ENCODE measurements at places on chromosomes 7 and 10. TPM values are rescaled to one million over a fixed set of nuclear protein-coding genes. Genes with fewer than 3 reads are reported as not detected.

- DNase-seq, result no peak
Observed at GRCh38 chr10:62972103-62972502, 155.9 kb upstream of the EGR2 start.

- no peak for DNase-seq
Observed at GRCh38 chr7:54330216-54330800, 211.9 kb upstream of the VSTM2A start.

DNA sequence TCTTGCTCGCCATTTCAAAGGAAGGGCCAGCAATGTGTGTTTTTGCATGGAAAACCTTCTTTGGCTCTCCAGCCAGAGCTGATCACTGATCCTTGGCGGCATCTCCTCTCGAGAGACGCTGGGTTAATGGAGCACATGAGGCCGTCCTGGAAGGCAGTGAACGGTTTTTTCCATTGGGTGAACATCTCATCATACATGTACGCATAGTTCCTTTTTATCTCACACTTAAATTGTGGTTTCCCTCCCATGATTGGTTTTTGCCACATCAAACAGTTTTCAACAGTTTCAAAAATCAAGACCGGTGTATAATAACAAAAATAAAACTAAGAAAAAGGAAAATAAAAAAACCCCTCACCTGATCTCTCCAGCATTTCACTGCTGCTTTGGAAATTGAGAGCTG, 276.4 kb downstream of the TCF7L2 start:
- DNase-seq, result no peak

- no peak for DNase-seq
Observed at GRCh38 chr7:141374425-141374824, 176.8 kb upstream of the AGK start.

DNA sequence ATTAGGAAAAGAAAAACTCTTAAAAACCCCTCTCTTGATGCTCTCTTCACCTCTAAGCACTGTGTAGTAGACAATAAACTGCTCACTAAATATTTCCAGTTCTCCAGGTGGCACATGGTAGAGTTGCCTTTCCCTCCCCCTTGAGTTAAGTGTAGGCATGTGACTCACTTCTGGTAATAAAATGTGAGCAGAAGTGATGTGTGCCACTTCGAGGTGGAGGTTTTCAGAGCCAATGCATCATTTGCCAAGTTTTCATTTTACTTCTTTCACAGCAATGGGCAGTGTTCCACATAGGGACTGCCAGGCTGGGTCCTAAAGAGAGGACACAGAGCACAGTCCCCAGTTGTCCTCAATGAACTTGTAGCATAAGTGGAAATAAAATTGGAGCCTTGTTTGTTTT, 131.6 kb upstream of the NPY start:
- no peak for DNase-seq

GRCh38 chr10:97412891-97413304, 11.8 kb upstream of the RRP12 start:
- DNase-seq, result peak; percentile 77

DNA sequence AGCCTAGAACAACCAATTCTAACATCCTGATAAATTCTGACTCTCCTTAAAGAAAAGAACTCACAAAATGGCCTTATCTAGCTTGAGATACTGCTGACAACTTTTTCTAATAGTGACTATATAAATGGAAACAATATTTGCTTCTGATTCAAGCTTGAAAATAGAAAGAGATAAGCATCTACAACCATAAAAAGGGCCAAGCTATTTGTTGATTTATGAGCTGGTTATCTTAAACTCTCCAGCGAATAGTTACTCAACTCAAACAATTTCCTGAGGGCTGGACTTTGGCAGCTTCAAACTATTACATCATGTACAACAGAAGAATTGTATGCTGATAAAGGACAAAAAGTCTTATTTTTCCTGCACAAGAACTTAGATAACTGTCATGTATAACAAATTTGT, 4.6 kb downstream of the USP54 start:
- no peak for DNase-seq

DNA sequence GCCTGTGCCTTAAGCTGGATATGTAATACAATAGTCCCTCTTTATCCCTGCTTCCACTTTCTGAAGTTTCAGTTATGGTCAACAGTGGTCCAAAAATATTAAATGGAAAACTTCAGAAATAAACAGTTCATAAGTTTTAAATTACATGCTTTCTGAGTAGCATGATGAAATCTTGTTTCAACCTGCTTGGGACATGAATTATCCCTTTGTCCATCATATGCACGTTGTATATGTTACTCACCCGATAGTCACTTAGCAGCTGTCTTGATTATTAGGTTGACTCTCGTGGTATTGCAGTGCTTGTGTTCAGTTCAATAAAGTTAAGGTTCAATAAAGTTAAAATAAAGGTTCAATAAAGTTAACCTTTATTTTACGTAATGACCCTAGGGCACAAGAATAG, 25.5 kb downstream of the C1GALT1 start:
- DNase-seq, result no peak

GRCh38 chr7:143300959-143301935, 13.1 kb downstream of the CASP2 start:
- no peak for DNase-seq

GRCh38 chr10:74930965-74931364, 104.6 kb downstream of the KAT6B start:
- no peak for DNase-seq

DNA sequence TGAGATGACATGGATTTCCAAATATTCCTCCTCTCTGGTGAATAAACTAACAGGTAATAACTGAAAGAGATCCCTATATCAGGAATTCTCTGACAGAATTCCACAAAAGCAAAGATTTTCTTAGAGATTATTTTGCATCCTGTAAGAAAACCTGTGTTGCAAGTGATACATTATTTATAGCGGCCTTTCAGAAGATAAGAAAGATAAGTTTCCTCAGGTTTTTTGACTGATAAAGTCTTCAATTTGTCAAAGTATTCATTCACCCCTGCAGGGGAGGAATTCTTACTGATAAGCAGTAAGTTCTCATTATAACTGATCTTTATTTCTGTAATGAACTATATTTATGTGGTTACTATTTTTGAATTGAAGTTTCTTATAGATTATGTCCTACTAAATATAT, 554.0 kb downstream of the ARL4A start:
- DNase-seq, result no peak

DNA sequence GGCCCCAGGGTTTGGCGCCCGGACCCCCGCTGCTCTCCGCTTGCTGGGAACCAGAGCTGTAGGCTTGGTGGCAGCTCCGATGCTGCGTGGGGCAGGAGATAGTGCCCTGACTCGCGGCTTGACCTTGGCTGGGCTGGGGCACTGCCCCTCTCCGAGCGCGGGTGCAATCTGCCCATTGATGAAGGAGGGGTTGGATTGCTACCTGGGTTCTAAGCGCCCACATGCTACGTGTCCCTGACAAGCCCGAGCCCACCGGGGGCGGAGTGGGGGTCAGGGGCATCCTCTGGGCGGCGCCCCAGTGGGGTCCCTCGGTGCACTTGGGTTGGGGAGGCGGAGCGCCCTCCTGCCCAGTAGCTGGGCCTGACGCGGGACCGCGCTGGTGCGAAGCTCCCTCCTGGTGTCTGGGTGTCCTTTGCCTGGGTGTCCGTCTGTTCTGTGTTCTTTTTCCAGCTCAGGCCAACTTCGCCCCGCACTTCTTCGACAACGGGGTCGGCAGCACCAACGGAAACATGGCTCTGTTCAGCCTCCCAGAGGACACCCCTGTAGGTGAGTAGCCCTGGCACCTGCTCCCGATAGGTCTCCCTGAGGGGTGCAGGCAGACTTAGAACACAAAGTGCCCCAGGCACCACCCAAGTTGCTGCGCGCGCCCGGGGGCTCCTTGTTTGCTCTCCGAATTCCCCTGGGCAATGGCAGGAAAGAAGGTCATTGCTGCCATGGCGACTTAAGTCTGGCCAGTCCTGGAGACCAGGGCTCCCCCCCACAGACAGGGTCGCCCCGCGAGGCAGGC, 900 bp downstream of the CDHR1 start:
- no peak for DNase-seq

DNA sequence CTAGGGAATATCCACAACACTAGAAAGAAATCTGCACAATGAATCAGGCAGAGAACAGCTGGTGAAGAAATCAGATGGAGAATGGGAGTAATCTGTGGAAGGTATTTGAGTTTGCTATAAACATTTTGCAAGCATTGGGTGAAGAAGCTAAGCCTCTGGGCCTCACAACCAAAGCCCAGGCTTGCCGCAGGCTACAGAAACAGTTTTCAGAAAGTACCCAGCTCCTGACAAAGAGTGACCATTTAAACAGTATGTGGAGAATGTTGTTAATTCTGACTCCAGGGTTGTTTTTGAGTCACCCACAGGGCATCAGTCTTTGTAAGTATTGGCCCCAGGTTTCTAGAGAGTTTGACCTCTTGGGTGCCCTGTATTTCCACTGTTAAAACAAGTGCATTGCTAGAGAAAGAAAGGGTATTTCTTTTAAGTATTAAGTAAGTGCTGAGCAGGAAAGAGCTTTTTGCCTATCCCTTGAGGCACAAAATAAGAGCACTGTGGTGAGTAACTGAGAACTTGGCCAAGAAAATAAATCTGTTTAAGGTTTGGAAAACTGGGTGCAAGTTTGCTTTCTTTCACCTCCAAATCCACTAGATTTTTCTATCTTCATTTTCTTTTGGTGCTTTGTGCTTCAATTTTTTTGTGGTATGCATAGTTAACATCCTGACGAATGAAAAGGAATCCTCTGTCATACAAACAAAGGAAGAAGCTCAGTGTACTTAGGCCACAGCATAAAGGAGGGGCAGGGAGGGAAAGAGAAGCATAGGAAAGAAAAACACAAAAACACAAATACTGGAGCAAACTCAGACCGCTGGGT, 691.8 kb downstream of the SUGCT start:
- no peak for DNase-seq

DNA sequence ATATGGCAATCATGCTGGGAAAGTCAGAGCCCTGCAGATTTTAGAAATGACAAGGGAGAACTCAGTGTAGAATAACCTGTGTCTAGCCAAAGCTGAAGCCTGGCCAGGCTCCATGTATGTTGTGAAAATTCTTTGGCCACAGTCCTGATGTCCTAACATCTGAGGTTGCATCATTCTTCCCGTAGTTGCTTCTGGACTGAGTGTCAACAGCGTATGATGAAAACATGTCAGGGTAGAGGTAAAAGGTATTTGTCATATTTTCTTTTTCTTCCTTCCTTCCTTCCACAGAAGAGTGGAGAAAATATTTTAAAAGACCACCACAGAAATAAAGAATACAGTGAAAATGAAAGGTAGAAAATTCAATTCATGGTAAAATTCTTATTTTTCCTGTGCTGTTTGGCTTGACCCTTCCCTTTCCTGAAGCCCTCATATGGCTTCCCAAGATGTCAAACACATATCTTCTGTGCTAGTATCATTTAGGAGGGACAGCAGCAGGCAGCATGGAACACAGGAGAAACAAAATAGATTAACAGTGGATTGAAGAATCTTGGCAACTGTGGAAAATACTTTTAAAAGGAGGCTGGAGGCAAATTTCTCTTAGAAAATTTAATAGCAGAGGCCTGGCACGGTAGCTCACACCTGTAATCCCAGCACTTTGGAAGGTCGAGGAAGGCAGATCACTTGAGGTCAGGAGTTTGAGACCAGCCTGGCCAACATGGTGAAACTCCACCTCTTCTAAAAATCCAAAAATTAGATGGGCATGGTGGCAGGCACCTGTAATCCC, 18.9 kb upstream of the NRBF2 start:
- DNase-seq, result peak; percentile 70

DNA sequence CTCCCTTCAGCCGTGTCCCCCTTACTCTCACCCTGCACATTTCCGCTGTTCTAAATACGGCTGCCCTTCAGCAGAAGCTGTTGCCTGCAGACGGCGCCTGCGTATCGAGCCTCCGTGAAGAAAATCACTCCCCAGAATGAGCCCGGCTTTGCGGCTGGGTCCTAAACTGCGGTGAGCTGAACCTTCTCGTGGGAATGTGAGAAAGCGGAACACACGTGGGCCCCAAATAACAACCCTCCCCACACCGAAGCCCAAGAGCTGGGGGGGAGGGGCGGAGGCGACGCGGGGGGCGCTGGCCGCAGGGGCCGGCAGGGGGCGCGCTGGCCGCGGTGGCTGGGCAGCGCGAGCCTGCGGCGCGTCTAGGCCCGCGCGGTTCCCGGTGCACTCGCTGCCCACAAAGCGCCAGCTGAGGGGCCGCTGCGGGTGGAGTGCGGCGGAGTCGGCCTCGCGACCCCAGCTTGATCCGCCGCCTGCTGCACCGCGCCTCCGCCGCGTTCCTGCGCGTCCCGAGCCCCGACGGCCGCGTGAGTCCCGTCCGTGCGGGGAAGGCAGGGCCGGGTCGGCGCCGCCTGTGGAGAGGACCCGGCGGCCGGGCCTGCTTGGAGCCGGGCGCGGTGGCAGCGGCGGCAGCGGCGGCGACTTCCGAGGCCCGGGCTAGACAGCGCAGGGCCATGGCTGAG, at the start of gene ZNF398:
ZNF398 (plus strand) TSS at position 382 of the 680 bp plus-strand sequence; CDS start at position 672, 290 bp downstream.
- peak; percentile 75 for DNase-seq

- peak; percentile 55 for DNase-seq
Observed at GRCh38 chr7:47720141-47720906, 138.4 kb upstream of the TNS3 start.

DNA sequence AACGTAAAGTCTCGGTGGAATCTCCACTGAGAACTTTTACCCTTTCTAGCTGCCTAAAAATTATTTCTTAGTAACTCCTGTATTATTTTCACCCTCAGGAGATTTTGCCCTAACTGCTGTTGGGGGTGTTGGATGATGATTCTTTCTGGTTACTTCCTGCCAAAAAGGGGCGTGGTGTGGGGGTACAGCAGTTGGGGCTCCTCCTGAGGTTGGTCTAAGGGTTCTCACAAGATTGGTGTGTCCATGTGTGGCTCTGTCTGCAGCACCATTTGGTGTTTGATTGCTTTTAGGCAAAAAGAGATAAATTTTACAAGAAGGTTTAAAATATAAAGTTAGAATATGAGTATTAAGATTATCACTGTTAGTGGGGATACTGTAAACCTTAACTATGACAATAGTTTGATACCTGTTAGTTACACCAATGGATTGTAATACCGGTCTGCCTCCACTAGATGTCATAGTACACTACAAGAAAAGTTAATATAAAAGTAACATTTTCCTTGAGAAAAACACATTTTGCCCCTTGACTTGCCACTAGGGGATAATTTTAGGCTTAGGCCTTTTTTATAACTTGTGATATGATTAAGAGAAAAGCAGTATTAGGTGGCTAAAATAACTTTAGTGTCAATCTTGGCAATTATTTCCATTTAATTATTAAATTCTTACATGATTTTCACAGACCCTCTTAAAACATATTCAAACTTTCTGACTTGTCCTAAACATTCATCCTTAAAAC, 928.7 kb downstream of the IPMK start:
- DNase-seq, result no peak

DNA sequence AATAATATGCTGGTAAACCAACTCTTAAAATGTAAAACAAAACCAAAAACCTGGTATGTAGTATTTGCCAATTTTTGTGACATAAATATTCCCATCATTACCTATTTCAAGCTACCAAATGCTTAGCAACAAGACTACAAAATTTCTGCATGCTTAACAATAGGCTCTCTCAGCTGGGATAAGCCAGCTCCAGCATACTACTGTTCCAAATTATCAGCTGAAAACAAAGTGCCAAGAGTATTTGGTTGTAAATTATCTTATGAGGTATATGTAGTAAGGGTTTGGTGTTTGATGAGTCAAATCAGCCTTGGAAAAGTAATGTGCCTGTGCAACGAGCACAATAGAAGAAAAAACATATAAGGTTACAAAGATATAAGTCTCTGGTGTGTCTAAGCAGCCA, 263.2 kb downstream of the HGF start:
- DNase-seq, result no peak

STEAP2 gene
- 47.1 TPM for total RNA-seq

SBDS gene
- total RNA-seq, result 123 TPM

HOXA1 gene
- total RNA-seq, result 18.8 TPM
